ENCODE measurements at places on chromosomes 12 and 14. TPM values are rescaled to one million over a fixed set of nuclear protein-coding genes. Genes with fewer than 3 reads are reported as not detected.

The P2RX2 gene
- total RNA-seq: 1.6 TPM

DNA sequence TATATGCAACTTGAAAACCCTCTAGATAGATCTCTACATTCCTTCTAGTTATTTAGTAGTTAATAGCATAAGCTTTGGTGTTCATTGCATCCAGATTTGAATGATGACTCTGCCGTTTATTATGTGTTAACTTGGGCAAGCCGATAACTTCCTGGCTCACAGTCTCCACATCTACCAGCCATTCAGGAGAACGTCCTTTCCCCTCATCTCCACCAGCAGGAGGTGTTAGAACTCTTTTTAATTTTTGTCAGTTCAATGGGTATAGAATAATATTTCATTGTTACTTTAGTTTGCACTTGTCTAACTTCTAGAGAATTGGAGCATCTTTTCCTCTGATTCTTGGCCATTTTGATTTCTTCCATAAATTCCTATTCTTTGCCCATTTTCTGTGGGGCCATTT lies 30.0 kb upstream of the WSCD2 start:
- no peaks in the 10 kb centered on the region for H3K36me3 ChIP-seq
- H3K27ac ChIP-seq: no peak overlapping the region
- no peak for DNase-seq
- H3K4me3 ChIP-seq: no peak overlapping the region
- H3K27me3 ChIP-seq: no peaks in the 10 kb centered on the region

DNA sequence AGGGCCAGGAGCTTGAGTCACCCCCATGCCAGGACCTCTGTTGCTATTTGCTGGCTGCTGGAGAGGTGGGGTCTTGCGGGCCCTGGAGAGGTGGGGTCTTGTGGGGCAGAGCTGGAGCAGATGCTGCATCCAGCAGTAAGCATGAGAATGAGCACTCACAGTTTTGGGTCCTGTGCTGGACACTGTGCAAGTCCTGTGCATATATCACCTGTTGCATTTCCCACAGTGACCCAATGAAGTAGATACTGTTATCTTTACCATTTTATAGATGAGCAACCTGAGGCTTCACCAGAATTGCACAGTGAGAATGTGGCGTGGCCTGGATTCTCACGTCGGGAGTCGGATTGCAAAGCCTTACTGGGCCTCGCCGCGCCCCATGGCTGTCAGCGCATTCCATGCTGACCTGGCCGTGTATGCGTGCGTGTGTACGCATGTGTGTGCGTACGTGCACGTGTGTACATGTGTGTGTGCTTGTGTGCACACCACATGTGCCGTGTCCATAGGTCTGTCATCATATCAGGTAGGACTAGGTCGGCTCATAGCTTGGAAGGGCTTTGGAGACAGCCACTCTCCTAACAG lies 12.0 kb downstream of the COA8 start:
- peaks cover 21% of the 10 kb centered on the region for H3K36me3 ChIP-seq
- peak overlapping the region; percentile 24 for H3K27ac ChIP-seq
- H3K4me3 ChIP-seq: no peak overlapping the region
- no peaks in the 10 kb centered on the region for H3K27me3 ChIP-seq
- H3K4me1 ChIP-seq: no peaks in the 10 kb centered on the region

DNA sequence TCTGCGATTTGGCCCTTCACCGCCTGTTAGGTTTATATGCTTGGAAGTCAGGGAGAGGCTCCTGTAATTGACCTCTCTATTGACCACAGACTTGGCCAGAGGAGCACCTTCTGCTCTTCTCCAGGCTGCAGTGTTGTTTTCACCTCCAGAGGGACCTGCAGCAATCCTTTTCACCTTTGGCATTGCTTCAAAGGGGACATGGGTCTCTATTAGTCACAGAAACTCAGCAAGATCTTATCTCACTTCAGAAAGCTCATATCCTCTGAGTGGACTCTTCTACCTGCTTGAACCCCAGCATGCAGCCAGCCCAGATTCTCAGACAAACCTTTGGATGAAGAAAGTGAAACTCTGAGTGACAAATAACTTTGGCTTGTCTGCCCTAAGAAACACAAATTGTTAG lies 339.3 kb downstream of the NRXN3 start:
- no peaks in the 10 kb centered on the region for H3K36me3 ChIP-seq
- DNase-seq: no peak
- no peak overlapping the region for H3K27ac ChIP-seq
- H3K27me3 ChIP-seq: peaks cover 3% of the 10 kb centered on the region

The DPY19L2 gene
- total RNA-seq: 3.4 TPM

- H3K36me3 ChIP-seq: no peaks in the 10 kb centered on the region
- H3K27ac ChIP-seq: peak overlapping the region; percentile 60
- peak; percentile 85 for DNase-seq
- H3K4me1 ChIP-seq: peaks cover 3% of the 10 kb centered on the region
These were observed 342.7 kb downstream of the CACNA1C start for GRCh38 chr12:2395354-2395977.

DNA sequence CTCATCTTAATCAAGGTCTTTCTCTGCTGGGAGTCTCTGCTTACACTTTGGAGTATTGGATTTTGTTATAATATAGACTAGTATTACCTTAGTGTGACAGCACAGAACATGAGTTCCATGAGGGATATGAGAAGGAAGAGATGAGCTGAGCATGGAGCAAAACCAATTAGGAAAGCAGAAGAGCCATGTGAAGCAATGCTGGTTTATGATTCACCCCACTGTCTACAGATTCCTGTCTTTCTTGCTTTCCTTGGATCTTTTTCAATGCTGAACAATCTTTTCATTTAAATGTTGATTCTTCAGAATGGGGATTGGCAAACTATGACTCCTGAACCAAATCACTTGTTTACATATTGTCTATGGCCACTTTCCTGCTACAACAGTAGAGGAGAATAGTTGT lies 70.4 kb upstream of the KITLG start:
- no peak overlapping the region for H3K4me3 ChIP-seq
- H3K36me3 ChIP-seq: no peaks in the 10 kb centered on the region
- H3K4me1 ChIP-seq: 0 out of 2 replicates have a peak, but pooled peaks cover 3% of the 10 kb centered on the region
- DNase-seq: no peak
- H3K27me3 ChIP-seq: no peaks in the 10 kb centered on the region
- H3K27ac ChIP-seq: no peak overlapping the region

The NKX2-1 gene
- total RNA-seq: not detected

DNA sequence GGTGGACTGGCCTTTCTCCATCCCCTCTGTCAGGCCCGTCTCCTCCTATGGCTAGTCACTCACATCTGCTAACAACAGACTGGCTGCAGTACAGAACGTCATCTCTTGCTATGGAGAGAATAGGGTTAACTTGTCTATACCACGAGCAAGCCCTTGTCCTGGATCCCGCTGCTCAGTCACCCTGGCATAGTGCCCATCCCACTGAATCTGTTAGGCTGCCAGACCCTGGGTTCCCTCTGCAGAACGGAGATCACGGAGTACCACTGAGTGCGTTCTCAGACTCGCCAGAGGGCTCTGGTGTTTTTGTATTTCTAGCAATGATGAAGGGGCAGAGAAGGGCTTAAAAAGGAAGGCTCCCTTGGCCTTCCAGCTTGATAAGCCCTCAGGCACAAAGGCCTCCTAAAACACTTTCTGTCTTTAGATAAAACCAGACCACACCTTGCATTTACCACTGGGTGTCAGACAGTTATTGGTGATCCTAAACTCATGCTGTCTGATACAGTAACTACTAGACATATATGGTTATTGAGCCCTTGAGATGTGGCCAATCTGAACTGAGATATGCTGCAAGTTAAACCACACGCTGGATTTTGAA lies 6.3 kb upstream of the NRIP2 start:
- no peak overlapping the region for H3K27ac ChIP-seq
- no peak for DNase-seq
- peaks cover 10% of the 10 kb centered on the region for H3K36me3 ChIP-seq
- no peak overlapping the region for H3K4me3 ChIP-seq
- H3K27me3 ChIP-seq: no peaks in the 10 kb centered on the region

DNA sequence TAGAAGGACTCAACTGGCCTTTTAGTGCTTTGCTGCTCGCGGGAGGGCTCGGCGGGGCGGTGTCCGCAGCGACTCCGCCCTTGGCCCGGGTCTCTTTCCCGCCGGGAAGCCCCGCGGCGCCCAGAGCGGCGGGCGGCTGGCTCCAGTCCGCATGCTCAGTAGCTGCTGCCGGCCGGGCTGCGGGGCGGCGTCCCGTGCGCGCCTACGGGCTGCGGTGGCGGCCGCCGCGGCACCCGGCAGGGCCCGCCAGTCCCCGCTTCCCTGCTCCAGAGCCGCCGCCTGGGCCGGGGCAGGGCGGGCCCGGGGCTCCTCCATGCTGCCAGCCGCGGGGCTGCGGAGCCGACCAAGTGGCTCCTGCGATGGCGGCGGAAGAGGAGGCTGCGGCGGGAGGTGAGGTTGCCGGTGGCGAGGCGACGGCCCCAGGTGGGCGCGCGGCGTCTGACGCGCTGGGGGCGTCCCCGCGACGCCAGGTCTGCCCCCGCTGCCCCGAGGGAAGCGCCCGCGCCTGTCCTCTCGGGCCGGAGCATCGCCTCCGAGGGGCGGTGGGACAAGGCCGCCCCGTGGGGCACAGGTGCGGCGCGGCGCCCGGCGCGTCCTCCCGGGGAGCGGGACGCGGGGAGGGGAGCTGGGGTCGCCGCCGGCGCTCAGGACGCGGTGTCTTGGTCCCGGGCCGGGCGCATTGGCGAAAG lies at the start of gene BMAL2:
Gene BMAL2, plus strand, starts transcription at position 123 of the 689 bp plus-strand sequence. Its CDS starts 237 bp downstream, at position 360.
- peak within 1 kb of the TSS; percentile 91 for H3K4me3 ChIP-seq
- no peaks in the 10 kb centered on the region for H3K36me3 ChIP-seq
- H3K27me3 ChIP-seq: peaks cover 33% of the 10 kb centered on the region
- peak; percentile 67 for DNase-seq
- H3K4me1 ChIP-seq: peaks cover 19% of the 10 kb centered on the region
- no peak within 1 kb of the TSS for H3K27ac ChIP-seq

- peaks cover 17% of the 10 kb centered on the region for H3K4me1 ChIP-seq
- peaks cover 15% of the 10 kb centered on the region for H3K36me3 ChIP-seq
- no peak overlapping the region for H3K27ac ChIP-seq
- peak; percentile 25 for DNase-seq
- no peak overlapping the region for H3K4me3 ChIP-seq
- H3K27me3 ChIP-seq: no peaks in the 10 kb centered on the region
These were observed 241.9 kb downstream of the PAWR start for GRCh38 chr12:79448816-79449215.

DNA sequence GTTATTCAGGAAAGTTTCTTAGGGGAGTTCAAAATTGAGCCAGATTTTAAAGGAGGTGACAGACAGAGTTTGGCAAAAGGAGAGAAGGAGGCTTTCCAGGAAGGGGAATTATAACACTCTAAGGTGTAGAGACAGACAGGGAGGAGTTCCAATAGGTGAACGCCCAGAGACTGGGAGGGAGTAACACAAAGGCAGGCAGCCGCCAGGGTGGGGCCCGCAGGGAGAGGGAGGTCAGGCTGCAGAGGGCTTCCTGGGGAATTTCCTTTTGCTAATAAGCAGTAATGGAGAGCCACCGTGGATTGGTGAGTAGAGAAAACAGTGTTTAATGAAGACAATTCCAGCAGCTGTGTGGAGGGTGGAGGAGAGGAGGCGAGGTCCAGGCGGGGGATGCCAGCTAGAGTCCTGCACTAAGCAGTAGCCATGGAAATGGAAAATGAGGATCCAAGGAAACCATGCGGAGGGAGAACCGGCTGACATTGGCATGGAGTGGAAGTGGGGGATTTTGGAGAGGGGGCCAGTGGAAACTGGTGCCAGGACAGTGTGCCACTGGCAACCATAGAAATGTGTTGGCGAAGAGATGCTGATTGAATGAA lies 22.2 kb downstream of the GRIN2B start:
- peaks cover 31% of the 10 kb centered on the region for H3K4me1 ChIP-seq
- 0 out of 2 replicates have a peak, but pooled peaks cover 3% of the 10 kb centered on the region for H3K36me3 ChIP-seq
- H3K27me3 ChIP-seq: no peaks in the 10 kb centered on the region
- no peak overlapping the region for H3K27ac ChIP-seq
- H3K4me3 ChIP-seq: no peak overlapping the region
- peak; percentile 25 for DNase-seq

The SPPL3 gene
- 35.5 TPM for total RNA-seq

- H3K4me1 ChIP-seq: peaks cover 29% of the 10 kb centered on the region
- H3K4me3 ChIP-seq: no peak overlapping the region
- no peak for DNase-seq
- peak overlapping the region; percentile 8 for H3K27ac ChIP-seq
These were observed 150.1 kb downstream of the CAPZA3 start for GRCh38 chr12:18888047-18888446.

The ESR2 gene
- 0.50 TPM for total RNA-seq

- H3K4me1 ChIP-seq: peaks cover 20% of the 10 kb centered on the region
- DNase-seq: no peak
- no peak overlapping the region for H3K4me3 ChIP-seq
- H3K36me3 ChIP-seq: no peaks in the 10 kb centered on the region
These were observed 166.9 kb upstream of the CCND2 start for GRCh38 chr12:4106621-4107020.

The BATF gene
- total RNA-seq: not detected

The TCL1B gene
- total RNA-seq: 7.0 TPM

GRCh38 chr12:95051241-95051640 lies 22.2 kb downstream of the NR2C1 start:
- H3K27ac ChIP-seq: no peak overlapping the region
- DNase-seq: no peak
- no peaks in the 10 kb centered on the region for H3K4me1 ChIP-seq
- H3K36me3 ChIP-seq: peaks cover 56% of the 10 kb centered on the region
- H3K27me3 ChIP-seq: no peaks in the 10 kb centered on the region
- no peak overlapping the region for H3K4me3 ChIP-seq

DNA sequence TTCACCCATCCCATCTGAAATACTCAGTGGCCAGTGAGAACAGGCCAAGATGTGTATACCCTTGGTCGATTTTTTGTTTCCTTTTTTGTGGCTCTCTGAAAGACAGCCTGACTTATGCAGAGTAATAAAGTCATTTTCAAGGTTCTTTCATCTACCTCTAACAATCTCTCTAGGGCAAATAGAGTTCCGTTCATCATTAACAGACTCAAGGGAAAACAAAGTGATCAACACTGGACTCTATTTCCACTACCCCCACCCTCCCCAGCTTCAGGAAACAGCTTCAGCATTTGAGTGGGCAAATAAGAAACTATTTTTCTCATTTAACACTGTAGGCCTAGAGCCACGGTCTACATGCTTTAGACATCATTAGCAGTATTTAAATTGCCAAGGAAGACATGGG lies 15.9 kb downstream of the PRKAB1 start:
- no peaks in the 10 kb centered on the region for H3K27me3 ChIP-seq
- peaks cover 57% of the 10 kb centered on the region for H3K36me3 ChIP-seq
- peak overlapping the region; percentile 67 for H3K27ac ChIP-seq
- H3K4me1 ChIP-seq: peaks cover 13% of the 10 kb centered on the region
- no peak for DNase-seq

The RNU4-1 gene
- total RNA-seq: 2,477 TPM

GRCh38 chr12:70463997-70464396 lies 97.9 kb downstream of the KCNMB4 start:
- H3K4me3 ChIP-seq: no peak overlapping the region
- H3K36me3 ChIP-seq: peaks cover 47% of the 10 kb centered on the region
- no peak for DNase-seq
- no peak overlapping the region for H3K27ac ChIP-seq
- H3K4me1 ChIP-seq: 0 out of 2 replicates have a peak, but pooled peaks cover 3% of the 10 kb centered on the region
- H3K27me3 ChIP-seq: peaks cover 6% of the 10 kb centered on the region

- DNase-seq: peak; percentile 37
- peaks cover 14% of the 10 kb centered on the region for H3K36me3 ChIP-seq
- no peak overlapping the region for H3K4me3 ChIP-seq
- no peak overlapping the region for H3K27ac ChIP-seq
- no peaks in the 10 kb centered on the region for H3K4me1 ChIP-seq
These were observed 19.4 kb upstream of the A2M start for GRCh38 chr12:9134981-9135628.

The SLC17A8 gene
- total RNA-seq: 0.26 TPM

All from WTC11 (cell line).